ENCODE measurements at places on chromosomes 5 and 9. TPM values are rescaled to one million over a fixed set of nuclear protein-coding genes. Genes with fewer than 3 reads are reported as not detected.
A peak's percentile ranks its signal among the peaks of the same experiment; 100 is the strongest.

DNA sequence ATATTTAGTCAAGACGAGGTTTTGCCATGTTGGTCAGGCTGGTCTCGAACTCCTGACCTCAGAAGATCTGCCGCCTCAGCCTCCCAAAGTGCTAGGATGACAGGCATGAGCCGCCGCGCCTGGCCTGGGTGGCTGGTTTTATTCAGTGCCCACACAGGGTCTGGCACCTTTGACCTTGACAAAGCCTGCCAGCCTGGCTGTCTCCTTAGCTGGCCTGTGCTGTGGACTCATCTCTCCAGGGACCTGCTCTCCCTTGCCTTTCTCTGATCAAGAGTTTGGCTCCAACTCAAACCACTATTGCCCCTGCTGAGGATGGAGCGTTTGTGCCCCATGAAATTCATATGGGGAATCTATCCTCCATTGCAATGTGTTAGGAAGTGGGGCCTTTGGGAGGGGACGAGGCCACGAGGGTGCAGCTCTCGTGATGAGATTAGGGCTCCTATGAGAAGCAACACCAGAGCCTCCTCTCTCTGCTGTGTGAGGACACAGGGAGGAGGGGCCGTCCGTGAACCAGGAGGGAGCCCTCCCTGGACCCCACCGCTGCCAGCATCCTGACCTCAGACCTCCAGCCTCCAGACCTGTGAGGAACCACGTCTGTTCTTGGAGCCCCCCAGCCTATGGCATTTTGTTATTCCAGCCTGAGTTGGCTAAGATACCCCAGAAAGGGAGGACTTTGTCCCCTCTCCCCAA lies 45.0 kb downstream of the MRPL36 start:
- DNase-seq: no peak
- peaks cover 3% of the 10 kb centered on the region for H3K27me3 ChIP-seq
- H3K27ac ChIP-seq: no peak overlapping the region
- no peak overlapping the region for H3K4me3 ChIP-seq
- H3K4me1 ChIP-seq: peaks cover 21% of the 10 kb centered on the region

The TAS2R1 gene
- not detected for total RNA-seq

DNA sequence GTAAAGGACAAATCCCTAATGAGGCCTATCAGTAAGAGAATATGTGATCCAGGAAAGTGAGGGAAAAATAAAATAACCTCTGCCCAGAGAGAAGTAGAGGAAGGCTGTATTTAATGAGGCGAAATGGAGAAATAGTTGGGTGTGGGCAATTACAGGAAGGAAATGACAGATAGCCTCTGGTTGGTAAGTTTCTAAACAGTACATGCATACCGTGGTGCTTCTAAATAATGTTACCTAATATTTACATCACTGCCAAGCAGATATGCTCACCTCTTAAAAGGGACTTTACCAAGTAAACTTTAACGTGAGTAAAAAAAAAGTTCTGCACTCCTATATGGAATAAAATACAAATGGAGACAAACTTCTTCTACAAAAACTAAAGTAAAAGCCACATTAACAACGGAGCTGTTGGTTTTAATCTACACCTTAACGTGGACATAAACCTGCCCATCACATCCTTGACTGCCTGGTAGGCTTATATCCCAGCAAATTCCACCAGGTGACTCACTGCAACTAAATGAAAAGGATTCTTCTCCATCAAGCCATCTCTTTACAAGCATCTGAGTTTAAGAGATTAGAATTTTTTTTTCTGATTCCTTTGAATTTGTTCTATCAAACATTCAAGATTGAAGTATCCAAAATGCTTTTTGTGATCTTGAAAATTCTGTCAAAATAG lies 12.4 kb downstream of the NFIL3 start:
- no peak overlapping the region for H3K27ac ChIP-seq
- no peaks in the 10 kb centered on the region for H3K27me3 ChIP-seq
- H3K4me1 ChIP-seq: no peaks in the 10 kb centered on the region
- no peak for DNase-seq
- peaks cover 28% of the 10 kb centered on the region for H3K36me3 ChIP-seq

GRCh38 chr9:36316611-36317317 lies 58.5 kb upstream of the GNE start:
- H3K27ac ChIP-seq: no peak overlapping the region
- no peaks in the 10 kb centered on the region for H3K36me3 ChIP-seq
- no peak for DNase-seq
- H3K4me1 ChIP-seq: peaks cover 35% of the 10 kb centered on the region
- H3K4me3 ChIP-seq: no peak overlapping the region

GRCh38 chr5:135442431-135443160 lies 4.6 kb downstream of the DCANP1 start:
- H3K4me3 ChIP-seq: no peak overlapping the region
- no peak overlapping the region for H3K27ac ChIP-seq
- no peaks in the 10 kb centered on the region for H3K27me3 ChIP-seq
- no peaks in the 10 kb centered on the region for H3K36me3 ChIP-seq
- 0 out of 2 replicates have a peak, but pooled peaks cover 4% of the 10 kb centered on the region for H3K4me1 ChIP-seq
- no peak for DNase-seq

The SLC25A48 gene
- total RNA-seq: 1.1 TPM

DNA sequence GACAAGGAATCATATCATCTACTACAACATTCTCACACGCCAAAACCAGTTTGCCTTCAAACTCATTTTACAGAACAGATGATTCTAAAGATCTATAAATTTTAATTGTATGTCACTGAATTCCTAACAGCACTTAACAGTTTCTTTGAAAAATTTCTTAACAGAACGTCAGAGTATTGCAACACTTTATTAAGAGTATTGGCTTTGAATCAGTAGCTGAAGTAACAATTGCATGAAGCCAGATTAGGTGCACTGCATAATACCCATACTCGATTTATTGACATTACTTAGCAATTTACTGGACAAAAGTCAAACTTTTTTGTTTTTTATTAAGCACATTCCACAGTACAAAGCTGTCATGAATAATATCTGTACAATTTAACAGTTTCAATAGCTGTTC lies 75.8 kb downstream of the SMIM23 start:
- no peaks in the 10 kb centered on the region for H3K27me3 ChIP-seq
- no peak overlapping the region for H3K4me3 ChIP-seq
- no peak for DNase-seq
- H3K27ac ChIP-seq: no peak overlapping the region

DNA sequence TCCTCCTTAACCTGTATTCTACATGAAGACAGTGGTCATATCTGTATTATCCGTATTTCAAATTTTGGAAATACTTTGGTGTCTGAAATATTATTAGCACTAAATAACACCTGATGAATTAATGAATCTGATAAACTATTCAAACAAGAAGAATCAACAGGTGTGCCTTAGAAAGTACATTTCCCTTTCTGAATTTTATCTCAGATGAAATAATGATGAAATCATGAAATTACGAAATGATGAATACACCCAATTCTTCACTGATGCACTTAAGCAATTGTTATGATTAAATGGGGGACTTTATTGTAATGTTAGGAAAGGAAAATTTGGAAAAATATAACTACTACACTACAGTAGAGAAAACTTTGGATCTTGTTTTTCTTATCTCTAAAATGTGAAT lies 313.6 kb downstream of the HCN1 start:
- no peak overlapping the region for H3K27ac ChIP-seq
- H3K27me3 ChIP-seq: no peaks in the 10 kb centered on the region
- H3K4me1 ChIP-seq: peaks cover 5% of the 10 kb centered on the region
- H3K36me3 ChIP-seq: 0 out of 2 replicates have a peak, but pooled peaks cover 3% of the 10 kb centered on the region
- no peak overlapping the region for H3K4me3 ChIP-seq

The BHMT2 gene
- 0.11 TPM for total RNA-seq

The ADAMTSL1 gene
- total RNA-seq: 1.2 TPM

The SLC45A2 gene
- total RNA-seq: not detected

The NR5A1 gene
- total RNA-seq: 0.39 TPM

DNA sequence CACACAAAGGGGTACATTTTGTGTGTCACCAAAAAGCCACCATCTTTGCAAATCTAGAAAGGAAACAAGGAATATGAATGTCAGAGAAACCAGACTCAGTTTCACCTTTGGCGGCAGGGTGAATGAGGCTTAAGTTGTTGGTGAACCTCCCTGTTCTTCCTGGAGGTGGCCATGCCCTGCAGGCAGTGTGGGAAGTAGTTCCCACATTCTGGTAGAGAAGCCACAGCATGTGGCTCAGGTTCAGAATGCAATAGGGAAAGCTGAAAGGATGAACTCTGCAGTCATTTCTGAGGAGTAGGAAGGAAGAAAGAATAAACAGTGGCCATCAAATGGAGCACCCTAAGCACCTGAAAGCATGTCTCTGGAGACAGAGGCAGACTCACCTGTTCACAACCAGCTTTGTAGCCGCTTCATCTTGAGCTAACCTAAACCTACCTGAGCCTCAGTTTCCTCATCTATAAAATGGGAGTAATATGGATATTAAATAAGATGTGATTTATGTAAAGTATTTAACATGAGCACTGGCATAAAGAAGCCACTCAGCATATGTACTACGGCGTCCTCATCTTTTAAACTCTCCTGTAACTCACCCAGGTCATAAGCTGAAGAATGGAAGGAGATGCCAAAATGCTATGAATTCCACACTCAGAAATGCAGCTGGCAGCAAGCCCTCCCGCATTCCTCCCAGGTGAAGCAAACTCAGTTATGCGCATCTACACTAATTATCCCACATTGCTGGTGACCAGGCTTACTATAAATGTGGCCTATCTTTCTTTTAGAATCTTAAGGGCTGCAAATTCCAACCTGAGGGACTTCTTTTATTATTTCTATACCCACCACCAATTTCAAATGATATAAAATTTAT lies 86.0 kb downstream of the ZNF608 start:
- no peaks in the 10 kb centered on the region for H3K36me3 ChIP-seq
- no peak for DNase-seq
- H3K4me1 ChIP-seq: peaks cover 74% of the 10 kb centered on the region
- H3K4me3 ChIP-seq: peak overlapping the region; percentile 39

DNA sequence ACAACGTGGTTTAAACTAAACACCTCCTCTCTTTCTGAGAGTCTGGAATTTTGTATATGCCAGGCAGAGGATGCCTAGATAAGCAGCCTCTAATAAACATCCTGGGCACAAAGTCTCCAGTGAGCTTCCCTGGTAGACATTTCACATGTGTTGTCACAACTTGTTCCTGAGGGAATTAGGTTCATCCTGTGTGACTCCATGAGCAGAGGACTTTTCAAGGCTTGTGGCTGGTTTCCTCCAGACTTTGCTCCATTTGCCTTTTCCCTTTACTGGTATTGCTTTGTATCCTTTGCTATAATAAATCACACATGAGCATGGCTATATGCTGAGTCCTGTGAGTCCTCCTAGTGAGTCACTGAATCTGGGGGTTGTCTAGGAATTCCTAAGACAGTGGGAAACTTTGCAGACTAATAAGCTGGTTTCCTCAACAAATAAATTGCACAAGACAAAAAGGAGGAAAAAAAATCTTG lies 77.4 kb downstream of the NR2F1-AS1 start:
- H3K27me3 ChIP-seq: no peaks in the 10 kb centered on the region
- H3K36me3 ChIP-seq: no peaks in the 10 kb centered on the region
- H3K4me3 ChIP-seq: no peak overlapping the region
- DNase-seq: no peak
- H3K27ac ChIP-seq: no peak overlapping the region

The AJM1 gene
- total RNA-seq: 1.6 TPM

DNA sequence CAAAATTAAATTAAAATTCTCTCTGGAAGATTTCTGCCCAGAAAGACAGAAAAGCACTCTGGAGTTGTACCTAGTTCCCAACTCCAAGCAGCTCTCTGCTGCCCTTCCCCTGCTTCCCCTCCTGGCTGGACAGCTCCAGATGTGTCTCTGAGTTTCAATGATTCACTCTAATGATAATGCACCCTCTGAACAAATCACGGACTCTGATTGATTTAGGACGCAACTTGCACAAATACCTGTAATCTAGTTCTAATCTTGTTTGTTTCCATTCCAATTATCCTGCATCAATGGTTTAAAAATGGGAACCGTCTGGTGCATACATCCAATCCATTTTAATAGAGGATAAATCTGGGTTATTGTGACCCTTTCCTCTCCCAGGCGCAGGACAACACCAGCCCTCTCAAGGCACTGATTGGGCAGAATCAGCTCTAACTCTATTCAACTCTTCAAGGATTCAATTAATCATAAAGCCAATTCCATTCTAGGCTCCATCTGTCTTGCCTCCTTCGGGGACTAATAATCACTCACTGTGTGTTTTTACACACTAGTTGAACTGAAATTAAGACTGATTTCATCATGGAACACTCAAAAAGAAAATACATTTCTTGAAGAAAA lies 111.2 kb upstream of the LRRTM2 start:
- H3K4me1 ChIP-seq: no peaks in the 10 kb centered on the region
- no peaks in the 10 kb centered on the region for H3K36me3 ChIP-seq

DNA sequence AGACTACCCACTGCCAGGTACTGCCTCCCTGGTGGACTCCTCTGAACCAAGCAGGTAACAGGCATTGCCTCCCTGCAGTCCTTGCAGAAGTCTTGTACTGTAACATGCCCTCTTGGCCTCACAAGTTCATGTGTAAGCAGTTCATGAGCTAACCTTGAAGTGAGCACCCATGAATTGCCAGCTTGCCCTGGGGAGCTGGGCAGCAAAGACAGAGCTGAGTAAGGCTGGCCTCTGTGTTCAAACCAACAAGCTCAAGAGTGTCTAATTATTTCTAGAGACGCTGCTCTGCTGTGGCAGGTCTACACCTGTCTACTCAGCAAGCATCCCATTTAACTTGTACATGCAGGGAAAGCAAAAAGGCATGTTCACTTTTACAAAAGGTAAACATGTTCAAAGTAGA lies 113.5 kb downstream of the FEM1C start:
- no peak for DNase-seq
- H3K4me3 ChIP-seq: no peak overlapping the region
- H3K4me1 ChIP-seq: peaks cover 23% of the 10 kb centered on the region
- no peak overlapping the region for H3K27ac ChIP-seq
- no peaks in the 10 kb centered on the region for H3K27me3 ChIP-seq

DNA sequence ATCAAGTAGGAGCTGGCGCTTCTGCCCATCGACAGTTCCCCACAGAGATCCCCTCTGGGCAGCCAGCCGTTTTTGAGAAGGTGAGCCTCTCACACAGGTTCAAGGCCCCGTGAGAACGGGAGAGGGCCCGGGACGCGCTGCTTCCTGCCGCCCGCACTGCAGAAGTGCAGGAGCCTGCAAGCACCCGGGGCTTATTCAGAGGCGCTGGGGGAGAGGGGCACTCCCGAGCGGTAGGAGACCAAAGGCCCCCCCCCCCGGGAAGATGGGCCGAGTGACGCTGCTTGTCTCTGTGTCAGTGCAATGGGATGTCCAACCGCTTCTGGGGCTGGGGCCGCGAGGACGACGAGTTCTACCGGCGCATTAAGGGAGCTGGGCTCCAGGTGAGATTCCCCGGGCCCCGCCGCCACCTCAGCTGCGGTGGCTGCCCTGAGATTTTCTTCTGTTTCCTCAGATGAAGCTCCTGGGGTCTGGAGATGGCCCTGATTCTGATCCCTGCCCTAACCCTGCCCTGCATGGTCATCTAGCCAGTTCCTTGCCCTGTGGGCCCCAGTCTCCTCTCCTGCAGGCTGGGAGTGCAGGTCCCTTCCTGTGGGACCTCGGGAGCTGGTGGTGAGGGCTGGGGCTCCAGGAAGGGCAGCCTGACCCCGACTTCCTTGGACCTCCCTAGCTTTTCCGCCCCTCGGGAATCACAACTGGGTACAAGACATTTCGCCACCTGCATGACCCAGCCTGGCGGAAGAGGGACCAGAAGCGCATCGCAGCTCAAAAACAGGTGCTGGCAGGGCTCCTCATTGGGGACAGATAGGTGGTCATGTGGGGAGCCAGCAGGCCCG lies 8.5 kb downstream of the B4GALT7 start:
- H3K36me3 ChIP-seq: 0 out of 2 replicates have a peak, but pooled peaks cover 2% of the 10 kb centered on the region
- H3K4me3 ChIP-seq: no peak overlapping the region

The FBN2 gene
- 56.7 TPM for total RNA-seq

Data from WTC11 (cell line).